Astrocyte of the cerebellum (primary cell): ENCODE measurements at places on chromosomes 16 and 17.

- no peak for DNase-seq
Measured at GRCh38 chr17:76996741-76997694, 128.8 kb downstream of the MGAT5B start.

DNA sequence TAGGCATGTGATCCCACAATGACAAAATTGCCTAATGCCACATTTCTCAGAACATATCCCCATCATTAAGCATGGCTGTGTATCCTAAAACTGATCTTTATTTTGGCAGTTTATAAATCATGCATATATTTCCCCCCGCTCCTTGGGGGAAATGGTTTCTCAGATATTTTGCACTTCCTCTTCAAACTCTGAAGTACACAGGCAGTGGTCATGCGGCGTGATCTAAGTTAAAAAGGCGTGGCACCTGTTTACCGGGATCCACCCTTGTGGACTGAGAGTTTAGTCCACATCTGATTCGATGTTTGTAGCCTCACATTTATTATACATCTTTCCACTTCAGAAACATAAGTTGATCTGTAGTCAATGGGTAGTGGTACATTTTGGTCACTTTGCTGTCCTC is 51.4 kb downstream of the USP10 start:
- no peak for DNase-seq

- no peak for DNase-seq
Measured at GRCh38 chr17:47852113-47852949, 1.4 kb upstream of the SP6 start.

DNA sequence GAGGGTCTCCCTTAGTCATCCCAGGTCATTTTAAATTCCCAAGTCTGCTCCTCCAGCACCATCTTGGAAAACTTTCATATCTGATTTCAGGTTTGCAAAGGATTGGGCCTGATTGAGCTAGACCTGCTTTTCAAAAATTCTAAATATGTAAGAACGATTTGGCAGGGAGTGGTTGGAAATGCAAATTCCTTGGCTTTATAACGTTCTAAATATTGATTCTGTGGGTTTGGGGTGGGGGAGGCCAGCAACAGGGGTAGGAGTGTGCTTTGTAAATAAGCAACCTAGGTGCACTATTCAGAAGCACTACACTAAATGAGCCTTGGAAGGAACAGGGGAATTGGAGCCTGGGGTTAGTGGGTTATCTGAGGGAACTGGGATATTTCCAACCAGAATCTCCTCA is 47.9 kb downstream of the TMEM114 start:
- no peak for DNase-seq

DNA sequence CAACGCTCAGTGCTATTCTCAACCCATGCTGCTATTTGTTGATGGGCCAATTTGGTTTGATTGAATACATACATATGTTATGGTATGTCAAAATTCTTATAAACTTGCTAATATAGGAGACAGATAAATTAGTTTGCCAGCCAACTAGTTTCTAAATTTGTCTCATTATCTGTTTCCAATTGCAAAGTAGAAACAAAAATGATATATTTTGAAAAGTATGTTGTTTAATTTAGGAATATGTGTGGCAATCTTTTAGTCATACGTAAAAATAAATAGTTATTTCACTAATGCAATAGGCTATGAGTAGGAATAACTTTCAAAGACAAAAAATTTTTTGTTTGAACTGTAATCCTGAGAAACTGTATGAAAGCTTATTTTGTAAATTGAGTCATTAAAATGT is 210.6 kb upstream of the KCNJ16 start:
- no peak for DNase-seq
